NCI-H1092 (cell line): ENCODE measurements at places on chromosomes 4 and X.
A peak's percentile ranks its signal among the peaks of the same experiment; 100 is the strongest.

- DNase-seq = peak; percentile 1
Observed at GRCh38 chrX:101287402-101287801, 3.7 kb downstream of the TAF7L start.

GRCh38 chrX:30971774-30972603 is 82.9 kb upstream of the TAB3 start:
- peak; percentile 39 for DNase-seq

- no peak for DNase-seq
Observed at GRCh38 chr4:61225656-61226055, 25.5 kb downstream of the ADGRL3 start.

DNA sequence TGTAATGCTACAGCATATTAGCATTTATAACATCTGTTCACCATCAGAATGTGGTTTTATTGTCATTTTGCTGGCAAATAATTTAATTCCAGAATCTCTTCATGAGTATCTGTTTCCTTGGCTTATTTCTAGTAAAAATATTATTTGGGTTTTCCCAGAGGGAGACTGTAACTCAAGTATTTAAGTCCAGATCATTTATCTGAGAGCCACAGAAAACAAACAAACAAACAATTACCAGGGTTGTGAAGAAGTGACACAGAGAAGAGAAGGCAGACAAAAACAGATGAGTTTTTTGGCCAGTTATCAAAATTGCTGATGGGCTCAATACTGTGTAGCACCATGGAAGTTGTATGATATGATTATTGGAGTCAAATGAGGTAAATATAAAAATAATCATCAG is 515.1 kb downstream of the TECRL start:
- no peak for DNase-seq

- no peak for DNase-seq
Observed at GRCh38 chrX:40653535-40653934, 6.2 kb upstream of the CXorf38 start.

DNA sequence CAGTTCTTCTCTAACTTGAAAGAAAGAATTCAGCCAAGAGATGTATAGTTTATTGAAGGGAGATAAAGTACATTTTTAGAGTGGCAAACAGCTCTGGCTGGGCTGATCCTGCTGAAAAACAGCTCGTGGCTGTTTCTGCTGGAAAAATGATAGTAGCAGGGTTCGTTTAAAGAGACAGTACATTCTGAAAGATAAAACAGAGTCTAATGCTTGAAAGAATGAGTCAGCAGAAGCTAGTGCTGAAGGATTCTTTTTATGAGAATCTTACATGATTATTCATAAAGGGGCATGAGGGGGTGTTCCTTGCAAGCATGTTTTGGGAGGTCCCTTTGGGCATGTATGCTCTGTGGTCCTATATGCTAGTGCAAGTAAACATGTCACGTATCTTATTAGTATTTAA is 790.0 kb downstream of the PCDH18 start:
- DNase-seq = no peak

GRCh38 chr4:115740806-115741205 is 627.4 kb upstream of the NDST4 start:
- no peak for DNase-seq

- DNase-seq = no peak
Observed at GRCh38 chr4:40613456-40613855, 16.2 kb downstream of the RBM47 start.

- no peak for DNase-seq
Observed at GRCh38 chrX:2342874-2343273, 157.9 kb downstream of the DHRSX start.

DNA sequence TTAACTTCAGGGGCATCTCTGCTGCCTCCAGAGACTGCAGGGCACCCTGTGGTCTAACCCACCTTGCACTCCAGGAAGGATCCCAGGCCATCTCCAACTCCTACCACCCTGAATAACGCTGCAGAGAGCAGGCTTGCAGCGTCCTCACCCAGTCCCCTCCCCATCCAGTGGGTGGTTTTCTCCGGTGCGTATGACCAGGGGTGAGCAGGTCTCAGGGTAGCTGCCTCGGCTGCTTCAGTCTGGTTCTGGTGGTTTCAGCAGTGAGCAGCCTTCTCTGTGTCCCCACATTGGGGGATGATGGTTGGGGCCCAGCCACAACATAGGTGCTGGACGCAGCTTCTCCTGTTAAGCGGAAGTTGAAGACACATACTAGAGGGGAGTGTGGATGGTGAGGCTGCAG is 38.6 kb upstream of the SORCS2 start:
- DNase-seq = no peak

- DNase-seq = no peak
Observed at GRCh38 chrX:133654811-133655210, 239.5 kb upstream of the GPC4 start.

DNA sequence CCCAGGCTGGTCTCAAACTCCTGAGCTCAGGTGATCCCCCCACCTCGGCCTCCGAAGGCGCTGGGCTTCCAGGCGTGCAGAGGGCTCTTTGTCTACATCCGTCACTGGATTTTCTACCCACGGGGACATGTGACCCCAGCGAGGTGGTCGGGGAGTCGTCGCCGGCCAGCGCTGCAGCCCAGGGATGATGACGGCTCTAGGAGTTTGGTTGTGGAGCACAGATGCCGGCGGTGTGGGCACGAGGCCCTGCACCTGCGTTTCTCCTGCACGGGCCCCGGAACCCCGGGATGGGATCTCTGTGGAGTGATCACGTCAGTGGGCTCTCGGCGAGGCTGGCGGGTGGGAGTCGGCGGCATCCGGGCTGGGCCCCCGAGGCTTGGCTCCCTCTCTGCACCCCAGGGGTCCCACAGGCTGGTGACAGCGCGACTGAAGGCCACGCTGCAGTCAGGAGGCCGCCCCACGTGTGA is 9.1 kb upstream of the GTPBP6 start:
- DNase-seq = no peak

GRCh38 chr4:7167706-7168105 is 24.6 kb upstream of the SORCS2 start:
- DNase-seq = no peak

GRCh38 chr4:22097596-22097995 is 149.0 kb upstream of the KCNIP4 start:
- DNase-seq = no peak

GRCh38 chr4:8340781-8341241 is 71.3 kb downstream of the HTRA3 start:
- DNase-seq = no peak

DNA sequence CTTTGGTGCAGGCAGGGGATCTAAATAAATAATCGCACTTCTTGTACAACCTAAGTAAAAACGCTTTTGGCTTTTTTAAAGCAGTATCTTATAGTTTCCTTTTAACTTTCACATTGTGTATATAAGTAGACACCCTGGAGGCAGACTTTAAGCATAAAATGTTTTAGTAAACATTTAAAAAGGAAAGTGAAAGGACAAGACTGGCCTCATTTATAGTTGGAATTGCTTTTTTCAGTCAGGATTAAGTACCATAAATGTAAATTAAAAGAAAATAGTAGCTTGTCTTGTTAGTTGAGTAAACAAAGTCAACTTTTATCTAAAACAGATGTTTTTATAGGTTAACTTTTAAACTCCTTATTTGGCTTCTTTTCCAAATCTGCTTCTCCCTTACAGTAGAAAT is 39.7 kb downstream of the PTPN13 start:
- DNase-seq = no peak
